ENCODE measurements at places on chromosomes 6 and 20.

DNA sequence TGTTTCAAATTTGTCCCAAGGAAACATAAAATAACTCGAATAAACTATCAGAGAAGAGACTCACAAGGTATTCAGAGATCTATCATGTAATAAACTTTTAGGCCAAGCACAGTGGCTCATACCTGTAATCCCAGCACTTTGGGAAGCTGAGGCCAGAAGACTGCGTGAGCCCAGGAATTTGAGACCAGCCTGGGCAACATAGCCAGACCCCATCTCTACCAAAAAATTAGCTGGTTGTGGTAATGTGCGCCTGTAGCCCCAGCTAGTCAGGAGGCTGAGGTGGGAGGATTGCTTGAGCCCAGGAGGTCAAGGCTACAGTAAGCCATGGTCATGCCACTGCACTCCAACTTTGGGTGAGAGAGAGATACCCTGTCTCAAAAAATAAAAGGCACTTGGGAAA lies 79.2 kb upstream of the GCM1 start:
- DNase-seq, result no peak

GRCh38 chr6:154548130-154548830 lies 37.8 kb upstream of the CNKSR3 start:
- no peak for DNase-seq

- DNase-seq, result no peak
Observed at GRCh38 chr6:123524781-123525180, 112.0 kb downstream of the TRDN start.

DNA sequence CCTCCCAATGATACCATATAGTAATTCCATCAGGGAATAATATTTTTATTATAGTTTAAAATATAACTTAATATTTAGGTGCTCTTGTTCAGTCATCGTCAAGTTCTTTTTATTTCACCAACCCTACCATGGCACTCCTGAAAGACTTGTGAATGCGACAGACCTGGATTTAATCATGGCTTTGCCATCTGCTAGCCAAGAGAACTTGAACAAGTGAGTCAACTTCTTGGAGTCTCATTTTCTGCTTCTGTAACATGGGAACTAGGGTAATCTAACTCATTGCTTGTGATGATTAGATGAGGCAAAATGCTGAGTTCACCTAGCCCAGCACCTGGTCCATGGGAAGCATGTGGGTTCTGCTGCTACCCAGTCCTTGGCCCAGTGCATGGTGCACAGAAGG lies 62.9 kb downstream of the ESR1 start:
- no peak for DNase-seq

GRCh38 chr6:122381494-122382265 lies 17.8 kb upstream of the HSF2 start:
- DNase-seq, result no peak
